ENCODE measurements at places on chromosomes 16 and 17.

DNA sequence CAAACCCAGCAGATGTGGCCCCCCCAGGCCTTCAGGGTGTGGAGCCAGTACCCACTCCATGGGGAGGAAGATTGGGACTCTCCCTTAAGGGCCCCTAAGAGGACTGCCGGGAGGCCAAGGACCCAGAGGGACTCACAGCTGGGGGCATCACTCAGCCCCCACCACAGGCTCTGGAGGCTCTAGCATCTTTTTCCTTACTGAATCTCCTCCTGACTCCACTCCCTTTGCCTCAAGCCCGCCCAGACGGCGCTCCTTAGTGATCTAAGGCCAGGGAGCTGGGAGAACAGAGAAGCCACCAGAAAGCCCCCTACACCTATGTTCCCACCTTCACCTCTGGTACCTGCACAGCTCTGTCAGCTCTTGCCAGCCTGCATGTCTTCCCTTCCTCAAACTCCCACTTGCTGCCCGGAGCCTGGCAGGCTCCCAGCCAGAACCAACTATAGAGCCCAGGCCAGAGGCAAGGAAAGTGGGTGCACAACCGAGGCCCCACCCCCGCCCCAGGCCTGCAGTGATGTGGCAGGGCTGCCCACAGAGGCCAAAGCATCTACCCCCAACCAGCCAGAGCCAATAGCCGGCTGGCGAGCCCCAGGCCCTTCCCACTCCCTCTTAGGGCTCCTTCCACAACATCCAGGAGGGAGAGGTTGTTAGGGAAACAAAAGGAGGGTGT lies 22.3 kb upstream of the MPO start:
- no peak for DNase-seq

- DNase-seq: no peak
These were observed 135.1 kb upstream of the CORO6 start for GRCh38 chr17:29757788-29758187.

- no peak for DNase-seq
These were observed 28.2 kb upstream of the HAS3 start for GRCh38 chr16:69077251-69077650.

- no peak for DNase-seq
These were observed 202.4 kb downstream of the SEC14L1 start for GRCh38 chr17:77343031-77343800.

- DNase-seq: peak; percentile 87
These were observed at the start of gene HELZ for GRCh38 chr17:67245073-67245693. HELZ (minus strand) TSS chr17:67245196; CDS start chr17:67218804, 26,392 bp downstream.

DNA sequence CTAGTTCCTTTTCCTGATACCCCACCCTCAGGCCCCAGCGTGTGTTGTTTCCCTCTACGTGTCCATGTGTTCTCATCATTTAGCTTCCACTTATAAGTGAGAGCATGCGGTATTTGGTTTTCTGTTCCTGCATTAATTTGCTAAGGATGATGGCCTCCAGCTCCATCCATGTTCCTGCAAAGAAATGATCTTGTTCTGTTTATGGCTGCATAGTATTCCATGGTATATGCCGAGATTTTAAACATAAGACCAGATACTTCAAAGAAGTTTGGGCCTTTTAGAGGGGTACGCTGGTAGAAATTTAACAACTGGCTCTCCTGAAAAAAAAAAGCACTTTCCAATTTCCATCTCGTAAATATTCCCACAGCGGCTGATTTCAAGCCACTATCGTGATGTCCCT lies 59.8 kb downstream of the IRF8 start:
- DNase-seq: no peak

DNA sequence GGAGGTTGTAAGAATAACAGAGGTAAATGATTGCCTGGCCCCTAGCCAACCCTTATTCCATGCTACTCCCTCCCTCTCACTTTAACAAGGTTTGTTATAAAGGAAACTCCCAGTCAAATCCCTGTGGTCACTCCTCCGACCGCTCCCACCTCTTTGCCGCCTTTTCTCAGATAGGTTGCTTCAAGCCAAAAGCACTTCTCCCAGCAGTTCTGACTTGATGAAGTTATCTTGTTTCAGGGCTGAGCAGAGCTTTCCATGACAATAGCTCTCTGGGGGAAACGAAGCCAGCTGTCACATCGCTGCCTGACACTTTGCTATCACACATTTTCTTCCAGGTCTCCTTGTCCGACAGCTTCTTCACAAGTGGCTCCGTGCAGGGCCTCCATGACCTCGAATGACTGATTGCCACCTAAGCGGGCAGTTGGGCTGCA lies 278.6 kb downstream of the HAPSTR1 start:
- DNase-seq: no peak

DNA sequence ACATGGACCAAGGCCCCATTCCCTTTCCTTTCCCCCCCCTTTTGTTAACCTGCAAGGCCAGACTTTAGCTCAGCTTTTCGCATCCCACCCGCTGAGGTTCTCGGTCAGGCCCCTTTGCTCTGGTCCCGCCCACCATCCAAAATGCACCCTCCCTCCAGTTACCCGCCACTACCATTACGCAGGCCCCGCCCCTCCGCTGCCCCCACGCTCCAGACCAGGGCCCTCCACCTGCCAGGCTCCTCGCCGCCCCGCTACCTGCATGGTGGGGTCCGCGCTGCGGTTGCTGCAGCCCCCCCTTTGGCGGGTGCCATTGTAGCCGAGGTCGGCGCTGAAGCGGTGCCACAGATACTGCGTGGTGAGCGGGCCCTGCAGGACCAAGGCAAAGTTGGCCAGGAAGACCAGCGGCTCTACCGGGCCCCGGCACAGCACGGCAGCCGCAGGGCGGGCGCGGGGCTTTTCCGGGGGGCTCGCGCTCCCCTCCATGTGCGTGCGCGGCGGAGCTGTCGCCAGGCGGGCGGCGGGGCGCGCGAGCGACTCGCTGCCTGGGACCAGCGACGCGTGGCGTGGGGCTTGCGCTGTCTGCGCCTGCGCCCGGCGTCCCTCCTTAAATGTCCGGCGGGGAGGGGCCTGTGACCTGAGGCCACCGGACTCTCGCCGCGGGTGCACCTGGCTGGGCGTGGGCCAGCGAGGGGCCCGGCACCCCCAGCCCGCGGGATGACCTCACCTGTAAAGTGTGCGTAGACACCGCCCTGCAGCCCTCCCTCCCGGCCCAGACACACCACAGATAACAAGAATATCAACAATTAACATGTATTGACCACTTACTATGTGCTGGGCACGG lies at the start of gene SLC46A1:
Gene SLC46A1, minus strand, starts transcription at position 581 of the 841 bp plus-strand sequence. Its CDS starts 98 bp downstream, at position 483.
- DNase-seq: peak; percentile 18

DNA sequence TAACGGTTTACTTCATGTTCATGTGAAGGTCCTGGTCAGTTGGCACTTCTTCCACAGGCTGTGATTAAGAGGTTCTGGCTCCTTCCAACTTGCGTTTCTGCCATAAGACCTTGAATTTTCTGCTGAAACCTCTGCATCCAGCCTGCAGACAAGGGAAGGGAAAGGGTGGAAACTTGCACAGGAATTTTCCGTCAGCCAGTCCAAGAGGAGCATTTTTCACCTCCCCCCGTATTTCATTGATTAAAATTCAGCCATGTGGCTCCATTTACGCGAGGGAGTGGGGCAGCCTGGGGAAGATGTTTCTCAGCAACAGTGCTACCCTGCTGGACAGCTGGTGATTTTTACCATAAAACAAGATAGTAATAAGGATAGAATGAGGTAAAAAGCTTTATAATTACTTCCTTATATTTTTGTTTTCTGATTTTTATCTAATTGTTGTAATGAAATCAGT lies 101.5 kb upstream of the SMIM36 start:
- no peak for DNase-seq

- DNase-seq: no peak
These were observed 106.5 kb downstream of the ABCC6 start for GRCh38 chr16:16116841-16117240.

DNA sequence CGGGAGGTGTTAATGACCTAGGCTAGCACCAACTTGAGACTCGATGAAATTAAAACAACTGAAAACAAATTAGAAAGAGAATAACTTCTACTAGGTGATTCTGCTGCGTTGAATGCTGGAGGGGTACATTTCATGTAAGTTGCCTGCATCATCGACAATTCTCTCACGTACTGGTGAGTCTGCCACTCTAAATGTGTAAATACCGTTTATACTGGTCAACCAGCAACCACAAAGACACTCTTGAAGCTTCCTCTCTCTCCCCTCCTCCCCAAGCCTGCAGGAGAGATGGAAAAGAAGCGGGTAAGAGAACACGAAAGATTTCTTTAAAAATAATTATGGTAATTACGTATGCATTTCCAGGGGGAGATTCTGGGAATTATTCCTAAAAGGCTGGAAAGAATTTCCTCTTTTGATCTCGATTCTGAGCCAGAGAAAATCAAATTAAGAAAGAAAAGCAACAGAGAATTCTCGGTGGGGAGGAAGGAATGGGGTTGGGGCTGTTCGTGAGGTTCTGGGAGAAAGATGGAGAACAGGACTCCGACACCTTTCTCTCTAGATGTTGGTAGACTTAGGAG lies 68.6 kb upstream of the MRTFB start:
- no peak for DNase-seq

- DNase-seq: no peak
These were observed 694.7 kb upstream of the SALL1 start for GRCh38 chr16:51845586-51846305.

GRCh38 chr17:51730303-51731050 lies 428.0 kb downstream of the CA10 start:
- no peak for DNase-seq

- DNase-seq: no peak
These were observed 47.8 kb downstream of the ANKFY1 start for GRCh38 chr17:4215882-4216570.

DNA sequence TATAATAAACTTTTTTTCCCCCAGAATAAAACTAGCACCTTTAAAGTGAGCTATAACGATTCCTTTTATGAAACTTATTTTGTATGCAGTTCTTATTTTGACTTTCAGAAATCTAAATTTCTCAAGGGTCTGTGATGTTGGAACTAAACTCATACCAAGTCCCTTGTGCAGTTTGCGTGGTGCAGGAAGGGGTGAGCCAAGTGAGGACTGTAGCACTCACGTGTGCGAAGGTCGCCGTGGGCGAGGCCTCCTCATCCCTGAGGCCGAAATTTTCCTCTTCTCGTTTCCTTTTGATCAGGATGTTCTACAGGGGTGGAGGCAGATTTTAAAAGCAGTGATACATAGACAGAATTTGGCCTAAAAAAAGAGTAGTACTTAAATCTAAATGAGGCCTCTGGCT lies 73.7 kb downstream of the RPTOR start:
- DNase-seq: no peak
